Suppressor macrophage (primary cell): ENCODE measurements at places on chromosomes 2 and 18.

DNA sequence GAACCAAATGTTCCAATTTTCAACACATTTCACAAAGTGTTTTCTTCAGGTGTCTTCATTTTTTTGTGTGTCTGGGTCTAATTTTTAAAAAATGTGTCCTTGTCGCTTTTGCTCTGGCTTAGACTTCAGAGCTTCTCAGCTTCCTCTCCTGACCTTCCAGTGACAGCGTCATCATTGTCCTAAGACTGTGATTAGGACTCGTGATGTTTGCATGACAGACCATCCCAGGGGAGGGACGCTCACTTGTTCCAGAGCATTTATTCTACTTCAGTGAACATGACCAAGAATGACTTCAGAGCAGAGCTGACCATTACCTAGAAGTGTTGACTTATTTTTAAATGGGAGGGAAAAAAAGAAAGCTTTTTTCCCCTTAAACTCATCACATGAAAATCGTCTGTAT is 591.9 kb downstream of the IRS1 start:
- DNase-seq: peak; percentile 3

DNA sequence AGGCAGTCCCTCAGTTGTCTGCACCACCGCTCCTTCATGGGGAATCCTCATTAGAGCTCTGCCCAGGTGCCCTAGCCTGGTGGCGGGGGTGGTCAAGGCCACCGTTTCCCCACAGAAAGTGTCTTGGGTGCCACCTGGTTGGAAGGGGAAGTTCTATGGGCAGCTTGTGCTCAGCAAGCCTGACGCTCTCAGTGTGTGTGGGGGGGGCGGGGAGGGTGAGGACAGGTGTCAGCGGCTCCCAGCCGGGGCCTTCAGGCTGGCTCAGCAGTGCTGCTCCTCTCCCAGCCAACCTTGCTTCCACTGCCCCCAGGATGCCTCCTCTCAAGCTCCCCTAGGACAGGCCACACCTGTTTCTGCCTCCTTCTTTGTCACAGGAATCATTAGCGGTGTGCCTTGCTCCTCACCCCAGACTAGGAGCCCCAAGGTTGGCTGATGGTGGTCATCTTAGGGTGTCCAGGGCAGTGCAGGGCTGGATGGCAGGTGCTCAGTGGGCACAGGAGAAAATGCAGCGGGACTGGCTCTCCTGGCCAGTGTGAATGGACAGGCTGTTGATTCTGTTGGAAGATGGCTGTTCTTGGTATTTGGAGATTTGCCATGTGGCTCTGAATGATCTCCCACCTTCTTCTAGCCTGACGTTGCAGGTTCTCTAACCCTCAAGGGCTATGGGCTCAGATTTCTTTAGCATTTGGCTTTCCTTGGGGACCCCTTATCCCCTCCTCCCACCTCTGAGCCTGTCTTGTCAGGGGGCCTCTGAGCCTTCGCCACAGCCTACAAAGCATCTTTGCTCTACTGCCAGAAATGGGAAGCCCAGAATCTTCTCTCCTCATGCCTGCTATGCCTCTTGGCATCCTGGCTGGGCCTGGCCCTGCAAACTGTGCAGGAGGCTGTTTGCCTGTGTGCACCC is 185.8 kb upstream of the HS6ST1 start:
- no peak for DNase-seq

- DNase-seq: no peak
Observed at GRCh38 chr2:225764346-225764745, 364.8 kb downstream of the NYAP2 start.

- no peak for DNase-seq
Observed at GRCh38 chr2:54845514-54845913, 122.1 kb downstream of the EML6 start.

GRCh38 chr2:112055730-112056625 is 909 bp downstream of the TMEM87B start:
- DNase-seq: peak; percentile 94

- DNase-seq: no peak
Observed at GRCh38 chr2:211611061-211611518, 927.5 kb downstream of the ERBB4 start.

GRCh38 chr2:60822987-60823386 is 58.4 kb upstream of the REL start:
- DNase-seq: no peak

- no peak for DNase-seq
Observed at GRCh38 chr2:149743842-149744448, 156.4 kb upstream of the MMADHC start.

DNA sequence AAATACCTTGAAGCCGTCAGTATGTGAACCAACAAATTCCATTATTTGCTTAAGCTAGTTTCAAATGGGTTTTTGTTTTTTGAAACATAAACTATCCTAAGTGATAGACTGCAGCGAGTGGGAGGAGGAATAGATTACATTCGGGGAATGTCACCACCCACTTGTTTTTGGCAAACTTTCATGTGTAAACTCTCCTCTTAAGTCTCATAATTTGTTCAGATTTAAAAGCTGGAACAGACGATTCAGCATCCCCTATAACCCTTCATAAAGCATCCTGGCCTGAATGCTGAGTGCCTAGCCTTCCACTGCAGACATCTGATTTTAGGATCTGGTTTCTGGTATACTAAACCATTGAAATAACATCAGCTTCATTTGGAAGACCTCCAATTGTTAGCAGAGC is 51.0 kb downstream of the CPO start:
- no peak for DNase-seq

DNA sequence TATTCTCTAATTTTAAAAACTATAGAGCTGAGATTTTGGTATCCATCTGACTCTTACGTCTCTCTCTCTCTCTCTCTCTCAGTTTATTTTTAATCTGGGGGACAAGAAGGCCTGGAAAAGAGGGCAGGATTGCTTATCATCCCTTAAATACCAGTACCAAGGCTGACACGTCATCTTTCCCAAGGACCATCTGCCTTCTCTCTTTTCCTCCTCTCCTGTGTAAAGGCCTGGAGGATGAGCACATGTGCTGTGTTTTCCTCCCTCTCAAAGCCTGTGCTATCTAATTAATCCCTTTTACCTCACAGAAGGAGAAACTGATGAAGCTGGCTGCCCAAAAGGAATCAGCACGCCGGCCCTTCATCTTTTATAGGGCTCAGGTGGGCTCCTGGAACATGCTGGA is 7.3 kb downstream of the IL37 start:
- DNase-seq: no peak

DNA sequence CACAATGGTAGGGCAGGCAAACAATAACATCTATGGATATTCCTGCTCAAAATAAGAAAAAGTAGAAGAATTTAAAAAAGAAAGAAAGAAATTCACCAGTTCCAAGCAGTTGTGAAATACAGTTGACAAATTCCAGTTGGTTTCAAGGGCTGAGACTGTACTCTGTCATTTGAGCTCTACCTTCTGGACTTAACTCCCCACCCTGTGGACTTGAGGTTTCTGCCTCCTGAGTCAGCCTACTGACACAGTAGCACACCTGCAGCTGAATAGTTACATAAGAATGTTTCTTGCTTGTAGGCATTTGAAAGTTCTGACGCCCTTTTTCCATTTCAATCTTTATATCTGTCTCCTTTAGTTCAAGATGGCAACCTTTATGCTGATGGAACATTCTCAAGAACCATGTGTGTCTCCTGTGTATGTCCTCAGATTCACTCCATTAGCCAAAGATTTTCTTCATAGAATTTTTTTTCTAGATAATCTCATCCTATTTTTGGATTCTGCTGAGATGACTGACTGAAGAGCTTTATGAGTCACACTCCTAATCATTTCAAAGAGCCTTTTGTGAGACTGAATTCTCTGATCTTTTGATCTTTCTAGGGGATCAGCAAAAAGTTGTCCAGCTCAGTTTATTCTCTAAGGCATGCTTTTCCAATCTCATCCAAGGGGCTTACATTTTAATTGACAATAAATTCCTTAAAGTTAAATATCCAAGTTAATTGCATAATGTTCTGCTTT is 19.1 kb downstream of the NETO1 start:
- DNase-seq: no peak

DNA sequence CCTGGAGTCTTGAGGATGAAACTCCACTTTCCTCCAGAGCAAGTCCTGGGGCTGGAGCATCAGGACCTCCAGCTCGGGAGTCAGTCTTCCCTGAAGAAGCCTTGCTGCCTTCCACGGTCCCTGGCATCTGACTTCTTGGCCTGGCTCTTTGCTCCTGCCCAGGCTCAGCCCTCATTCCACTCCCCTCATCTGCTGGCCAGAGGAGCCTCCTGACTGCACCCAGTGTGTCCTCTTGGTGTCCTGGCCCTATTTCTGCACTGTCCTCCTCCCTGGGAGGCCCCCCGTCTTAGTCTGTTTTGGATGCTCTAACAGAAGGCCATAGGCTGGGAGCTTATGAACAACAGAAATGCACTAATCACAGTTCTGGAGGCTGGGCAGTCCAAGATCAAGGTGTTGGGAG is 231.5 kb downstream of the LOXHD1 start:
- DNase-seq: no peak

- no peak for DNase-seq
Observed at GRCh38 chr2:71458413-71459083, 5.2 kb downstream of the DYSF start.

DNA sequence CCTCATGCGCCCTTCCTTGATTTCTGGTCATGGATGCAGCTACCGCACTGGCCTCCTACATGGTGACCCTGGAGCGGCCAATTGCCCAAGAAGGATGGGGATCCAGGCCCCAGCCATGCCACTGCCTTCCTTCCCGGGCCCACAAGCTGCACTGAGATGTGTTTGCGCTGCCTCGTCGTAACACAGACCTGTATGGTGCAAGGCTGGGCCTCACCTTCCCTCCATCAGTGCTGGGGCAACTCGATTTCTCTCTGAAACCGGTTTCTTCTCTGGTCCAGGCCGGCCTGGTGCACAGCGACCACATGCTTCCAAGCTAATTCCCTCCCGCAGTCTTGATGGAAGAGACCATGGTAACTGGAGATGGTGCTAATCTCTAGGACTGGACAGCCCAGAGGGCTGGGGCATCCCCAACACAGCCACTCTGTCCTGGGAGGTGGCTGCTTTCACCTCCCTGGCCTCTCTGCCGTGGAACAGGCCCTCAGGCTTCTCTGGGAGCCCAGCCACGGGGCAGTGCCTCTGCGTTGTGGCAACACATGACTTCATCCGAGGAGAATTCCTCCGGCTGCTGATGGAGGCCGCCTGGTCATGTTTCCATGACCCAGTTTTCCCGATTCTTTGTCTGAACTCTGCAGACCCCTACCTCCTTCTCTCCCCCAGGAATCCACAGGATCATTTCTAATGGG is 184.2 kb downstream of the GLI2 start:
- DNase-seq: no peak

DNA sequence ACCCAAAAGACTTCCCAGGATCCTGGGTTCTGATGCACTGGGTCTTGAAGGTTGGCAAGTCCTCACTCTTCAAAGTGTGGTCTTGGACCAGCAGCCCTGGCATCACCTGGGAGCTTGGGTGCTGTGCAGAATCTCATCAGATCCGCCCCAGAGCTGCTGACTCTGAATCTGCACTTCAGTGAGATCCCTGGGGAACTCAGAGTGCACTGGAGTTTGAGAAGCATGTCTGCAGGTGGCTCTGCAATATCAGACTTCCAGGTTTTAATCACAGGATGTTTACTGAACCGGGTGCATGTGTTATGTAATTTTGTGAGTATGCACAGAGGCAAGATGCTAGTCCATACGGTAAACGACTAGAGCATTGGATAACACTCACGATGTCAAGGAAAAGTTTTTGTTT is 58.0 kb upstream of the BOD1L2 start:
- no peak for DNase-seq

DNA sequence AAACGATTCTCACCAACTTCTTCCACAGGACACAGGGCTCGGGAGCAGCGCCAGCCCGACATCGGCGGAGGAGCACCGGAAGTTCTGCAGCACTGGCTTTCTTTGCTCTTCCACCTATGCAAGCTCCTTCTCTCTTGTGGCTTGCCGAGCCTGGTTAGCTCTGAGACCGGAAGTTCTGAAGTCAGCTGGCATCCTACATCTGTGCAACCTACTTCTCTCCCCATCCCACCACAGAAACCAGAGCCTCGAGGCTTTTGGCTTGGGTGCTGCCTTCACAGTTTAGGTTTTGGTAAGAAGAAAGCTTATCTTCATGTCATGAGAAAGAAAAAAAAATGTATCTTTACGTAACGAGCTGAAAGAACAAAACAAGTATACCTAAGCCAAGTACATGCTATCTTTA is 111.7 kb downstream of the ANKRD44 start:
- DNase-seq: peak; percentile 82

DNA sequence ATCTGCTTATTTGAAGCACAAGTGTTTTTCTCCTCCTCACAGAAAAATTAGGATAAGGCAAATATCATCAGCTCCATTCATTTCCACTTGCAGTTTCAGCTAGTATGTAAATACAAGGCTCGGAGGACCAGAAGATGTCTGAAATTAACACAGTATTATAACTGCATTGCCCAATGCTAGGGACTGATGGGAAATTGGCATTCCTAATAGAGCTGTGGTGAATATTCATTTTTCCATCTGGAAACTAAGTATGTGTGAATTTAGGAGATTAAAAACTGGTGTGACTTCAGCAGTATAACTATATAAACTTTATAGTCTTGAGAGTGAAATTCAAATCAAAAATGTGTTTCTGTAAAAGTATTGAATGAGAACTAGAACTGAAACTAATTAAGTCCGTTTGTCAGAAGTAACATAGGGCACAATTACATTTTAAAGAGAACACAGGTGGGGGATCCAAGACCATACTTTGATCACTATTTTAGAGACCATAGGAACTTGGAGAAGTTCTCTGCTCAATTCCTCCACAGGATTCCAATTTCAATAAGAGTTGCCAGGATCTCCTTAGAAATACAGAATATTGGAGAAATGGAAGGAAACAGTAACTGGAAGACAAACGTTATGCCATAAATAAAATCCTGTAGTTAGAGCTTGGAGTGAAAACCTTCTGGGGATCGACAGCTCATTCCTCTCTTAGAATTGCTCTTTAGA is 12.1 kb upstream of the ITGA6 start:
- DNase-seq: no peak

DNA sequence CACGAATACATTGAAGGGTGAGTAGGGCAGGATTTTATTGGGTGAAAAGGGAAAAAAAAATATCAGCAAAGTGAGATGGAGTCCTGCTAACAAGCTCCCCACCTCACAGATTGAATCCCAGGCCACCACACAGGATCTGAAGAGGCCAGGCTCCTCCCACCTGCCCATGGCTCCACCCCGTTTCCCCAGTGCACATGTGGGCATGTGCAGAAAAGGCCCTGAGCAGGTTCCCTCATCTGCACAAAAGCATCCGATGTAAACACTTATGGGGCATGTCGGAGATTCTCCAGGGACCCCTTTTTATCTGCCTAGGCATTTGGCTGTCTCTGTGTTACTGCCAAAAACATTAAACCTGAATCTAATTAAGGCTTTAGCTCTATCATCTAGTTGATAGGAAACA is 35.2 kb downstream of the SKA1 start:
- no peak for DNase-seq

GRCh38 chr2:70994009-70994698 is 519 bp downstream of the TEX261 start:
- DNase-seq: peak; percentile 54

DNA sequence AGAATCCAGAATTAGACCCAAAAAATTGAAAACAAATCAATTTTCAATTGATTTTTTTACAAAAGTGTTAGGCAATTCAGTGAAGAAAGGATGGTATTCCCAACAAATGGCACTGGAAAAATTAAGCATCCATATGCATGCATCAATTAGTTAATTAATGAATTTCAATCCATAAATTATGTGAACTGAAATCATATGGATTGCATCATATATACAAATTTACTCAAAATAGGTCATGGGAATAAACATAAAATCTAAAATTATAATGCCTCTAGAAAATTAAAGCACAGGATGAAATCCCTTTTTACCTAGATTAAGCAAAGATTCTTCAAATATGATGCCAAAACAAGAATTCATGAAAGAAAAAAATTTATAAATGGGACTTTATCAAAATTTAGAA is 213.9 kb upstream of the KLHL29 start:
- no peak for DNase-seq
